ENCODE measurements at places on chromosomes 6 and 20.

DNA sequence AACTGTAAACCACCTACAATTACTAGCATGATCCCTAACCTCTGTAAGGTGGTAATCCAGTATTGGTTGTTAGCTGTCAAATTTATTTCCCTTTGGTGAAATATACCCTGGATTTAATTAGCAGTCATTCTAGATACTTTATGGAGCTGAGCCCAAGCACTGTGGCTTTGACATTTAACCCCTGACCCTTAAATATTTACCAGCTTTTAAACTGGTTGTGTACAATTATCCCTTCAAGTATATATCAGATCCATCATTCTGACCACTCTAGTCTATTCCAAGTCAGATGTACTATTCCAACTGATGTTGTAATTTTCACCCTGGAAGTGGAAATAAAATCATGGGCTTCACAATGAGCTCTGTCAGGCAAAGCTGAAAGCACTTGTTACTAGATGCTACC, 229.6 kb downstream of the FOXC1 start:
- no peak for DNase-seq

- no peak for DNase-seq
These were observed 5.4 kb downstream of the SMAP1 start for GRCh38 chr6:70673054-70673453.

- DNase-seq = no peak
These were observed 8.8 kb downstream of the NKX2-4 start for GRCh38 chr20:21388566-21388965.

DNA sequence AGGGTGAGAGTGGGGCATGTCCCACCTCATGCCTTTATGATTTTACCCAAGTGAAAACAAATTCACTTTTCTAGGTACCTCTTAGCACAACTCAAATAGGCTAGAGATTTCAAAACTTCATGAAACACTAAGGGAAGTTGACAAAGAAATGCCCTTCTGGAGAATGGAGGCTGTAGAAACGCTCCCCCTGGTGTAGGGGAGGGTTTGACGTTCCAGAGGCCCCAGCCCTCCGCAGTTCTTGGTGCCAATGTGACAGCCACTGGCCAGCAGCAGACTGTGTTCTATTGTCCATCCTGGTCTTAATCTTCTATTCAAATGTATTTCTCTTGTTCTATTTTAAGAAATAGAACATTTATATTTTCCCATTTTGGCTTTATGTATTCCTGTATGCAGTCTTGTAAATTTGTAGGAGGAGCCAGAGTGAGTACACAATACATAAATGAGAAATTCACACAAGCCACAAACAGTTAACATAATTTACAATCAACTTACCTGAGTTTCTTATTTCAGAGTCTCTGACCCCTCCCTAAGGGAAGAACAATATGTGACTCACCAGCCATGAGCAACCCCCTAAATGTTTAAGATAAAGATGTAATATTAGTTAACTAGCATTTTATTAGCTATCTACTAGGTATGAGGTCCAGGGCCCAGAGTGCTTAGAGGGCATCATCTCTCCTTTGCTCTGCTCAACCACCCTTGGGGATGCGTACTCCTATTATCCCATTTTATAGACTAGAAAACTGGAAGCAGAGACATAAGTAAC, 8.8 kb upstream of the MUC21 start:
- DNase-seq = no peak

- no peak for DNase-seq
These were observed 71.2 kb downstream of the IGF2R start for GRCh38 chr6:160040055-160040454.

GRCh38 chr6:169830876-169831275, 79.5 kb downstream of the ERMARD start:
- DNase-seq = no peak

All from kidney glomerular epithelial cell (primary cell).